ENCODE measurements at places on chromosomes 13 and 19.
A peak's percentile ranks its signal among the peaks of the same experiment; 100 is the strongest.

DNA sequence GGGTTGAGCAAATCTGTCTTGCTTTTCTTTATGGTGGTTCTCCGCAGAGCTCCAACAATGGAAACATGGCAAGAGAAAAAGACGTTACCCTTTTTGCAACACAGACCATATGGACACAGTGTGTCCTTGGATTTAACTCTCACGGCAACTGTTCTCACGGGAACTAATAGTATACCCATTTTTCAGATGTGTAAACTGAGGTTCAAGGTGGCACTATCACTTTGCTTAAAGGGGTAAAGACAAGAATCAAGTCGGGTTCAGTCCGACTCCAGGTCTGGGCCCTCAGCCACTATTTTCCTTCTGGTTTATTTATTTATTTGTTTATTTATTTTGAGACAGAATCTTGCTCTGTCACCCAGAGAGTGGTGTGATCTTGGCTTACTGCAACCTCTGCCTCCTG is 176.0 kb downstream of the CACNA1A start:
- no peak for DNase-seq

DNA sequence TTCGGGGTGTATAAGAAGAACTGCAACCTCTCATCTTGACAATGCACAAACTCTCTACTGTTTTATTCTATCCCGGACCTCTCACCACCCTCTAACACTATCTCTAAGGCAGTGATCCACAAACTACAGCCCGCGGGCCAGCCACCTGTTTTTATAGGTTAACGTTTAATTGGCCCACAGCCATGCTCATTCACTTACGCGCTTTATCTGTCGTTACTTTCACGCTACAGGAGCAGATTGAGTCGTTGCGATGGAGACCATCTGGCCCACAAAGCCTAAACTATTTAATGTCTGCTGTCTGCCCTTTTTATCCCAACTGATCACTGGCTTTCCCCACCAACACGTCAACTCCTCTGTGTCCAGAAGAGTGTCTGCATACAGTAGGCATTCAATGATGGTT is 158.9 kb downstream of the CACNA1A start:
- DNase-seq, result no peak

DNA sequence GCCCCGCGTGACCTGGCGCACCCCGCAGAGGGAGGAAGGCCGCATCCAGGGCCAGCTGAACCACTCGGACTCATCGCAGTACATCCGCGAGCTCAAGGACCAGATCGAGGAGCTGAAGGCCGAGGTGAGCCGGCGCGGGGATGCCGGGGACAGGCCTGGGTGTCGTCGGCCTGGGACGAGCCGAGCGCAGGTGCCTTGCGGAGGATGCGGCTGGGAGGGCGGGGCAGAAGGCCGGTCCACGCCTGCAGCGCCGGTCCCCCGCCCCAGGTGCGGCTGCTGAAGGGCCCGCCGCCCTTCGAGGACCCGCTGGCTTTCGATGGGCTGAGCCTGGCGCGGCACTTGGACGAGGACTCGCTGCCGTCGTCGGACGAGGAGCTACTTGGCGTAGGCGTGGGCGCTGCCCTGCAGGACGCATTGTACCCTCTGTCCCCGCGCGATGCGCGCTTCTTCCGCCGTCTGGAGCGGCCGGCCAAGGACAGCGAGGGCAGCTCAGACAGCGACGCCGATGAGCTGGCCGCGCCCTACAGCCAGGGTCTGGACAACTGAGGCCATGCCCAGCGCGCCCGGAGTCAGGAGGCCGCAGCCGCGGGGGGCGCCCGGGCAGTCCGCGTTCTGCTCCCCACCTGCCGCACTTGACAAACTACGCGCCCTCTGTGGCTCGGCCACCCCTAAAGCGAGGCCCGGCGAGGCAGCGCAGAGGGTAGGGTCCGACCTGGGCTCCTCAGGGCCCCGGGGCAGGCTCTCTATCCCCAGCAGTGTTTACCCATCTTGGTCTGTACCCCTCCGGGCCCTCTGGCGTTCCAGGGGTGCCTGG is 10.8 kb downstream of the PRR36 start:
- DNase-seq, result no peak

GRCh38 chr13:44815623-44816022 is 173.6 kb downstream of the NUFIP1 start:
- DNase-seq, result peak; percentile 50

DNA sequence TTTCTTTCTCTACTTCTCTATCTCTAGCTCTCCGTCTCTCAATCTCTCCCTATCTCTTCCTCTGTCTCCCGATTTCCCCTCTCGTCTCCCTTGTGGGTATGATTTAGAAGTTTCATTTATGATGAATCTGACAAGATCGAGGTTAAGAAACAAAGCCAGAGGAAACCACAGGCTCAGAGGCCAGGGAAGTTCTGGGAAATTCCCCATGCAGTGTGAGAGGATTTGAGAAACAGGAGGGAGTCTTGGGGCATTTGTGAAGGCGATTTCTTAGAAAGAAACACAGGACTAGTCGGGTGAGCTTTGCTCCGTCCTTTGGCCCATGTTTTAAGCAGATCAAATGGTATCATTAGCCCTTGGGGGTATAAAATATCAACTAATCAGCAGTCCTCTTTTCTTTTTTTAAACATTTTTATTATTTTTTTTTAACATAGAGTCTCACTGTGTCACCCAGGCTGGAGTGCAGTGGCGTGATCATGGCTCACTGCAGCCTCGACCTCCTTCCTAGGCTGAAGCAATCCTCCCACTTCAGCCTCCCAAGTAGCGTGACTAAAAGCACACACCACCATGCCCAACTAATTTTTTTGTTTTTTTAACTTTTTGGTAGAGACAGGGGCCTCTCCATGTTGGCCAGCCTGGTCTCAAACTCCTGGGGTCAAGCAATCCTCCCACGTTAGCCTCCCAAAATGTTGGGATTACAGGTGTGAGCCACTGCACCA is 25.8 kb downstream of the TNFSF9 start:
- DNase-seq, result peak; percentile 37

- peak; percentile 93 for DNase-seq
These were observed 15.2 kb downstream of the STXBP2 start for GRCh38 chr19:7652061-7652641.

DNA sequence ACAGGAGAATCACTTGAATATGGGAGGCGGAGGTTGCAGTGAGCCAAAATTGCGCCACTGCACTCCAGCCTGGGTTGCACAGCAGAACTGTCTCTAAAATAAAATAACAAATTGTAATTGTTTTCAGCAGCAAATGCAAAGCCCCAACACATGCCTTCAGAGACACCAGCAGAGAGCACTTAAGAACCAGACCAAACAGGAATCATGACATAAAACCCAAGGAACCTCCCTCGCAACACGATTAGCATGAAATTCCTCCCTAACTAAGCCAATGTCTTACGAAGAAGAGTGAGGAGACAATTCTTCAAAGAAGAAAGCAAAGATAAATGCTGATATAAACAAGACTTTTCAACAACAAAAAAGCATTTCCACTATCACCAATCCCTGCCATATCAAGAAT is 40.1 kb downstream of the PSPC1 start:
- DNase-seq, result no peak

GRCh38 chr13:113883314-113883811 is 19.5 kb upstream of the GAS6 start:
- no peak for DNase-seq

GRCh38 chr19:44765033-44765948 is 12.4 kb upstream of the CBLC start:
- DNase-seq, result no peak

DNA sequence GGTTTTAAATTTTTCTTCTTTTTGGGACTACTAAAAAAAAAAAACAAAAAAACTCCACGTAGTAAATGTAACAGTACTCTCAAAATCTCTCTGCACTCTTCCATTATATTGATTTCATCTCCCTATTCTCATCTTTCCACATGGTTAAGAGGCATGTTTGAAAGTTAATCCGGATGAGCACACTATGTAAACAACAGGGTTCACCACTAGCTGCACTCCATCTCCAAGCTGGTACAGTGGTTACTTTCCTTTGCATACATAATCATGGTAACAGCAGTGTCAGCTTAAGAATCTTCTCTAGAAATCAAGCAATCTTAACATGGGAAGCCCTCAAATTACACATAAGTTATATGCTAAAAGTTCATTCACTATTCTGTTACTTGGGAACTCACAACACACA is 92.6 kb downstream of the MIPEP start:
- no peak for DNase-seq

DNA sequence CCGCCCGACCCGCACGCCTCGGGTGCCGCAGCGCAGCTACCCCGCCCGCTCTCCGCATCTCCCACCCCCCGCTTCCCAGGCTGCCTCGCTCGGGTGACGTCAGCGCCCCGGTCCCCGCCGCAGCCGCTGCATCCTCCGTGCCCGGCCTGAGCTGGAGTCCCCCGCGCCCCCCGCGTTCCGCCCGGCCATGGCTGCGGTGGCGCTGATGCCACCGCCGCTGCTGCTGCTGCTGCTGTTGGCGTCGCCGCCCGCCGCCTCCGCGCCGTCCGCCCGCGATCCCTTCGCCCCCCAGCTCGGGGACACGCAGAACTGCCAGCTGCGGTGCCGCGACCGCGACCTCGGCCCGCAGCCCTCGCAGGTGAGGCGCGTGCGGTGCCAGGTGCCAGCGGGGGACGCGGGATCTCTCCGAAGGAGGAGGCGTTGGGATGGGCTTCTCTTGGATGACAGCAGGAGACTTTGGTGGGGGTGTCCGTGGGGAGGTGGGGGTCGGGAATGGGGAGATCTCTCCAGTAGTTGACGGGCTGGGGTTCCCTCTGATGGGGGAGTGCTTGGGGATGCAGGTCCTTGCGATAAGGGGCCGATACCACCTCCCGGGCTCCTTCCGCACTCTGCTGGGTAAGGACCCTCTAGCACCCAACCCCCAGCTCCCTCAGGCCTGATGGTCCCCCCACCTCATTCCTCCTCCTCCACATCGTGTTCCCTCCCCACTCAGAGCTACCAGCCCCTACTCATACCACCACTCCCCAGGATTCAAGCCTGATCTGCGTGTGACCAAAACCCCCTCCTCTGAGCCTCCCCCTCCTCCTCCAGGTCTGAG is at the start of gene TMEM59L:
TSS of gene TMEM59L (plus strand) at position 99 of the 817 bp plus-strand sequence. CDS start at position 188, 89 bp downstream.
- DNase-seq, result peak; percentile 50

GRCh38 chr13:79668201-79668752 is 187.3 kb downstream of the NDFIP2 start:
- DNase-seq, result no peak

GRCh38 chr19:31961191-31961590 is 384.2 kb upstream of the ZNF507 start:
- DNase-seq, result no peak

GRCh38 chr13:111949311-111949710 is 117.6 kb upstream of the SOX1 start:
- no peak for DNase-seq

DNA sequence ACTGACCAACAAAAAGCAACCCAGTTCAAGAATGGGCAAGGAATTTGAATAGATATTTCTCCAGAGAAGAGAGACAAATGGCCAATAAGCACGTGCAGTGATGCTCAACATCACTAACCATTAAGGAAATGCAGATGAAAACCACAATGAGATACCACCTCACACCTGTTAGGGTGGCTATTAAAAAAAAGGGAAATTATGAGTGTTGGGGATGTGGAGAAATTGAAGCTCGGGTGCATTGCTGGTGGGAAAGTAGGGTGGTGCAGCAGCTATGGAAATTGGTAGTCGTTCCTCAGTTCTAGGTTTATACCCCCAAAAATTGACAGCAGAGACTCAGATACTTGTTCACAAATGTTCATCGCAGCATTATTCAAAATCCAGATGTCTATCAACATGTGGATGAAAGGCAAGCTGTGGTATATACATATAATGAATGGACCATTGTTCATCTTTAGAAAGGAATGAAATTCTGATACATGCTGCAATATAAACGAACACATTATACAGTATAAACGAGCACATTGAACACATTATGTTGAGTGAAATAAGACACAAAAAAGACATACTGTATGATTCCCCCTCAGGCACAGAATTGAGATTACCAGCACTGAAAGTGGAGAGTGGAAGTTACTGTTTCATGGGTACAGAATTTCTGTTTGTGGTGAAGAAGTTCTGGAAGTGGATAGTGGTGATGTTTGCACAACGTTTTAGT is 927 bp downstream of the CHAMP1 start:
- no peak for DNase-seq

GRCh38 chr19:42628411-42629140 is 33.9 kb upstream of the CEACAM8 start:
- peak; percentile 44 for DNase-seq

- no peak for DNase-seq
These were observed 35.5 kb upstream of the TMEM255B start for GRCh38 chr13:113723410-113724015.

- DNase-seq, result peak; percentile 86
These were observed 1.1 kb upstream of the ZNF763 start for GRCh38 chr19:11963566-11964355.

DNA sequence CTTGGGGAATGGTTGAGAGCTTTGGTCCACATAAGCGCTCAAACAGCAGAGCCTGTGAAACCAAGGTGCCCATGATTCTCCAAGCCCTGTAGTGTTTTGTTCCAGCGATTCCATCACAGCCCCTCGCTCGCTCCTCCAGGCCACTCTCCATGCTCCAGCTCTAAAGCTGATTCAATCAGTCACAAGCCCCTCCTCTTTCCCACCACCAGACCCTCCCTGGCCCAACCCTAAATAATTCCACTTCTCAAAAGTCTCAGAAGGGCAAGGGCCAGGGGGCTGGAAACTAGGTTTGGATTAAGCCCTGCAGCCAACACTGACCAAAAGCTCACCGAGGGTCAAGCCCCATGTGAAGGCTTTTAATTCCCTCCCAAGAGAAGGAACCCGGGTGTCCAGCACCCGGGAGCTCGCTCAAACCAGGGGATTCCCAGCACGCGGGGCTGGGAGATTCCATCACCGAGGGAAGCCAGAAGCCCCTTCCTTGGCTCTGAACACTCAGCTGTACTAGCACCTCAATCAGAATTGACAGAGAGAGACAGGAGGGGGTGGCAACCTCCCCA is 1.5 kb downstream of the ZNF296 start:
- no peak for DNase-seq

- DNase-seq, result no peak
These were observed 6.5 kb upstream of the CCNE1 start for GRCh38 chr19:29805031-29805965.

GRCh38 chr19:36054733-36055686 is at the start of gene WDR62:
Gene WDR62 (plus strand): TSS chr19:36054897. CDS start chr19:36054972, 75 bp downstream.
- peak; percentile 97 for DNase-seq

DNA sequence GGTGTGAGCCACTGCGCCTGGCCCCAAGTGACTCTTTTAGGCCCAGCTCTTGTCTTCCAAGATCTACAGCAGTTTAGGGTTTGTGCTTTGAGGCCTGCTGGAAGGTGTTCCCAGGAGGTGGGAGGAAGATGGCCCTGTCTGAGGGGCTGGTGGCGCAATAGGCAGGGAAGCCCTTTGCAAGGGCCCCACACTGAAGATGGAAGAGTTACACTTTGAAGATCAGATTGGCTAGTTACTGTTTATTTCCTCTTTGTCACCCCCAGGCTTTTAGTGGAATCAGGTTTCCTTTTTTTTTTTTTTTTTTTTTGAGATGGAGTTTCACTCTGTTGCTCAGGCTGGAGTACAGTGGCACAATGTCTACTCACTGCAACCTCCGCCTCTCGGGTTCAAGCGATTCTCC is 1.9 kb upstream of the RABAC1 start:
- DNase-seq, result no peak

DNA sequence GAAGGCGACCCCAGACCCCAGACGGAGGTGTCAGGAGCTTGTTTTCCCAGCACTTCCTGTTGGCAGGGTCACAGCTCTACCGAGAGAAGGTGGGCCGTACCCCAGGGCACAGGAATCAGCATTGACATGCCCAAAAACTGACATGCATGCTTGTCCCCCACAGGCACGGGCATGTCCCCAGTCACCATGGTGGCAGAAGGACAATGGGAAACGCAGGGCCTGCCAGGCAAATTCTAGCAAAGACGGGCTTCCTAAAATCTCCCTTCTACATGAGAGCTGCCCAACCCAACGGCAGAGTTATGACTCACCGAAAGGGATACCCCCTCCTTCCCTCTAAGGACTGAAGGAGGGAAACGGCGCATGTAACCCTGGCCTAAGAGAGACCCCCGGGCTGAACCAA is 18.5 kb downstream of the TSHZ3 start:
- DNase-seq, result no peak

GRCh38 chr19:52942386-52943133 is 19.3 kb upstream of the ZNF888 start:
- DNase-seq, result peak; percentile 96

Data from stimulated activated CD8-positive, alpha-beta memory T cell treated with anti-CD3 and anti-CD28 coated beads, Interleukin-4, amount 100 ng/mL, for 48 hours (primary cell).